Smooth muscle cell of the pulmonary artery (primary cell): ENCODE measurements at places on chromosomes 2 and 18. TPM values are rescaled to one million over a fixed set of nuclear protein-coding genes. Genes with fewer than 3 reads are reported as not detected.

The C2orf81 gene
- 1.2 and 3.5 TPM in 2 replicates for total RNA-seq

The ZNF396 gene
- total RNA-seq, result 1.9 and 3.5 TPM in 2 replicates

The PROC gene
- 0.26 TPM in 1 of 2 replicates, not detected in the other for total RNA-seq

The POTEI gene
- not detected in 2 replicates for total RNA-seq

The SCTR gene
- total RNA-seq, result not detected in 2 replicates
